ENCODE measurements at places on chromosomes 13 and 19. TPM values are rescaled to one million over a fixed set of nuclear protein-coding genes. Genes with fewer than 3 reads are reported as not detected.

- no peak for DNase-seq
Measured at GRCh38 chr13:63773476-63773875, 2357.8 kb upstream of the PCDH20 start.

DNA sequence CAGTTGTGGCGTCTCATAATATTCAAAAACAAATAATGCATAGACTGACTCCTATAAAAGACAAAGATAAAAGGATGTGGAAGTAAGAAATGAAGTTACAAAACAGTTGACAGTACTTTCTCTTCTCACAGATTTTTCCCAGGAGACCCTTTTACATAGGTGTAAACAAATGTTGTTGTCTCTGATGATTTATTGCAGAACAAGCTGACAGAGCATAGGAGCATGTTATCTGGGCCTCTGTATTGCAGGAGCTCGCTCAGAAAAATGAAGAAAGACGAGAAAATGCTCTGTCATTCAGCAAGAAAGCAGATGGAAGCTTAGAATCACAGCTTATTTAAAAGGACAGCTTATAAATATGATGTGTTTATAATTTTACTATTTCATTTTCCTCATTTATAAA lies 353.6 kb upstream of the GPC6 start:
- no peak for DNase-seq

GRCh38 chr19:24029941-24030636 lies 56.9 kb upstream of the ZNF254 start:
- no peak for DNase-seq

DNA sequence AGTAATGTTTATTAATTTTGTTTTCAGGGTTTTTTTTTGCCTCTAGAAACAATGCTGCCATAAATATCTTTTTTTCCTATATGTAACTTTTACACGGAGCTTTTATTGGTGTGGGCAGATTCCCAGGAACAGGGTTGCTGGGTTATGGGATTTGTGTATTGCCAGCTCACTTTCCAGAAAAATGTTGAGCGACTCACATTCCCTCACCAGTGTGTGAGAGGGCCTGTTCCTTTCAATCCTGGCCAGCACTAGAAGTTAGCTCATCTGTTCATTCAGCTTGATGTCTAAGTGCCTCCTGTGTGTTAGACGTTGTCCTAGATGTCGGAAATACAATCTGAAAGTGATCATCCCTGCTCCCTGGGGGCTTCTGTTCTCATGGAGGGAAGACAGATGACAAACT lies 2.6 kb downstream of the ZNF71 start:
- no peak for DNase-seq

GRCh38 chr19:36153126-36153525 lies 879 bp upstream of the COX7A1 start:
- DNase-seq, result no peak

GRCh38 chr13:105345131-105345530 lies 1190.3 kb downstream of the EFNB2 start:
- no peak for DNase-seq

Gene NALCN
- total RNA-seq, result not detected

DNA sequence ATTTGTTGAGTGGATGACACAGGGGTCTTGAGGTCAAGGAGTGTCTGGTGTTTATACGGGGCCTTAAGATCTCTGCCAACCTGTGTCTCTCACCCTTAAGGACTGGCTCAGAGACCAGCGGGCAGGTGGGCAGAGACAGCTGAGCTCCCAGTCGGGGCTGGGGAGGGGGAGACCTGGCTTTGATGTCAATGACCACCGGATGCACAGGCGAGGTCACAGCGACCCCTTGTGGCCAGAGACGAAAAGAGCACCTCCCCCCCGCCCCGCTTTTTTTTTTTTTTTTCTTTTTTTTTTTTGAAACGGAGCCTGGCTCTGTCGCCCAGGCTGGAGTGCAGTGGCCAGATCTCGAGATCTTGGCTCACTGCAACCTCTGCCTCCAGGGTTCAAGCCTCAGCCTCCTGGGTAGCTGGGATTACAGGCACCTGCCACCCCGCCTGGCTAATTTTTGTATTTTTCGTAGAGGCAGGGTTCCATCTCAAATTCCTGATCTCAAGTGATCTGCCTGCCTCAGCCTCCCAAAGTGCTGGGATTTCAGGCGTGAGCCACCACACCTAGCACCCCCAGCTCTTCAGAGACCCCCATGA lies 12.1 kb upstream of the KLK14 start:
- DNase-seq, result peak; percentile 51

DNA sequence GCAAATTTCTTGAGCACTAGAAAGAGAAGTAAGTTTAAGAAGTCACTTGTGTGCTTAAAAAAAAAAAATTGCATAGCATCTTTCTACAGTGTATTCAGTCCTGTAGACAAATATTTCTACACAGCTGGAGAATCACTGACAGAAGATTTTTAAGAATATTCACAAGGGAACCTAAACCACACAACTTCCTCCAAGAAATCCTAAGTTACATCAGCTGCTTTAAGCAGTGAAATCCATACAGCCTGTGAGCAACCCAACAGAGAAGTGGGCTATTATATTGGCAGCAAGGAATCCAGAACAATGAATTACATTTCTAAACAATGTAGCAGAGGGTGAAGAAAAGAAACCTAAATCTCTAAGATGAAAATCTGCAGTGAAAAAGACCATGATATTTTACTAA lies 1.5 kb downstream of the DOCK9 start:
- DNase-seq, result no peak

Gene CALR3
- total RNA-seq, result not detected

Gene RNF113B
- total RNA-seq, result not detected

Gene SELENOV
- total RNA-seq, result not detected

Gene NPAS1
- total RNA-seq, result 0.61 TPM

Gene CDX2
- total RNA-seq, result not detected

- DNase-seq, result no peak
Measured at GRCh38 chr13:27635266-27635665, 13.6 kb downstream of the POLR1D start.

- DNase-seq, result no peak
Measured at GRCh38 chr13:33524086-33524485, 238.5 kb upstream of the STARD13 start.

Gene ZNF99
- total RNA-seq, result not detected

GRCh38 chr13:33776239-33776881 lies 41.6 kb upstream of the RFC3 start:
- no peak for DNase-seq

Gene ANKLE1
- 5.8 TPM for total RNA-seq

Gene EFNA2
- not detected for total RNA-seq

- no peak for DNase-seq
Measured at GRCh38 chr13:77779552-77780272, 82.2 kb downstream of the SLAIN1 start.
